ENCODE measurements at places on chromosomes 7 and 10. TPM values are rescaled to one million over a fixed set of nuclear protein-coding genes. Genes with fewer than 3 reads are reported as not detected.

The CYP3A7 gene
- not detected for total RNA-seq

The VAX1 gene
- not detected for total RNA-seq

The CPN1 gene
- total RNA-seq = not detected

The SEMA3C gene
- 69.4 TPM for total RNA-seq

- no peak for DNase-seq
Measured at GRCh38 chr7:114432703-114433102, 18.1 kb downstream of the FOXP2 start.

GRCh38 chr10:59180689-59181270 is 4.3 kb downstream of the PHYHIPL start:
- no peak for DNase-seq

- DNase-seq = no peak
Measured at GRCh38 chr7:30912731-30912985, 1.0 kb downstream of the AQP1 start.

DNA sequence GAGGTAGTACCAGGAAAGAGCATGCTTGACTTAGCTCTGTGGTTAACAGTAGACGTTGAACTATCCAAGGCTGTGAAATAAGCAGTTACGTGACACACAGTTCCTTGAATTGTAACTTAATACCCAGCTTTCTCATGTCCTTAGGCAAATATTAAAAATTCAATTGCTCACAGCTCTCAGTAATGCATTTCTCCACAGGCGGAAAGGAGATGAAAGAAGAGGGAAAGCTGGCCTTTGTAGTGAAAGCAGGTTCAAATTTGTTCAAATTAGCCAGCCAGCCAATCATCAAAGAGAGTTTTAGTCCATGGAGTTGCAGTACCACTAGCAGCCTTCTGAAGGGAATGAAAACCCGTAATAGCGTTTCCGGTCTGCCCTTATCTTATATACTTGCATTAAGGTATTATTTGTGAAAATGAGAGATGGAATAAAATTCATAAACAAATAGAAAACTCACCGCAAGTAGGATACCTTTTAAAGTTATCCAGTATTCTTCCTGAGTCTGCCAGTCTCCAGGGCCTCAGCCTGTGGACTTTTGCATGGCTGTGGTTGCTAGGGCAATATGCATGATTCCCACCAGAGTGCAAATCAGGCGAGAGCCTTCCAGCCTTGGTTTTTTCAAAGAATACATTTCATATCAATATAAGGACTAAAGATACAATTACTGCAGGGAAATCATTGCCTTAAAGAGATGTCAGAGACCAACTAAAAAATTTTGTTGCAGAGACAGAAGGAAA is 795.5 kb downstream of the TNS3 start:
- DNase-seq = peak; percentile 42

- no peak for DNase-seq
Measured at GRCh38 chr7:144622745-144623144, 213.1 kb downstream of the TPK1 start.

DNA sequence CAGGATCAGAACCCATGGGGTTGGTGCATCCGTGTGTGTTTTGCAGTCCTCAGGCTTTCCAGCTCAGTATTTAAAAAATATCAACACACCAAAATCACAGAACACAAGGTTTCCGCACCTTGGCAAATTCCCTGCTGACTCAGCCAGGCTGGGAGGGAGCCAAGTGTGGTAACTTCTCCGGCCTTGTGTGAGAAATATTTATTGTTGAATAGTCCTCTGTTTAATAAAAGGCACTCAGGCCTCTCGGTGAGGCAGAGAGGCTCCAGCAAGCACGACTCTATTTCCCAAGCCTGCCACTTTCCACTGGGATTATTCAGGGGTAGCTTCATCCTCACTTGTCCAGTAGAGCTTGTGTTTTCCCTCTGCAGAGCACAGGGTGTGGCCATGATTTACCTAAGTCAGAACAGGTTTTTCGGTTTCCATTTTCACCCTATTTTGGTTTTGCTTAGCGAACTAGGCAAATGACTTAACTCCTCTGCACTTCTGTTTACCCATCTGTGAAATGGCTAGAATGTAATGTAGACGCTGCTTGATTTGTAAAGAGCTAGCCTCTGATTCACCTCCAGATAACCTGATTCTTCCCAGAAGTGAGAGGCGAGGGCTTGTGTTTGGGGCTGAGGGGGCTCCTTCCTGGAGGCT is 13.0 kb upstream of the CHST15 start:
- peak; percentile 51 for DNase-seq

DNA sequence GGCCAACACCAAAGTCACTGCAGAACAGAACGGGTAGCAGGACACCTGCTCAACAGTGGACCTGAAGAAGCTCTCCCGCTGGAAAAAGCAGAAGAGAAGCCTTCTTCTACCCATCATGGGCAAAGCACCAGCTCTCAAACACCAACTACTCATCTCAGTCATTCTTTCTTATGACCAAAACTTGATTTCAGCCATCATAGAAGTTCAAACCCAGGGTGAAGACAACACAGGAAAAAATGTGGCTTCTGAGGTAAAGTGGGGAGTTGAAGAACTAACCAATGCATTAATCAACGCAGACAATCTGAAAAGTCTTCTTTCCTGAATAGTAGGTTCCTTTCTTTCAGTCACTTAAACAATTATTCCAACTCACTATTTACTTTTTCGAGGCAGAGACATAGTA is 83.3 kb downstream of the ELMO1 start:
- no peak for DNase-seq

GRCh38 chr7:79820387-79820786 is 314.2 kb upstream of the GNAI1 start:
- peak; percentile 26 for DNase-seq

DNA sequence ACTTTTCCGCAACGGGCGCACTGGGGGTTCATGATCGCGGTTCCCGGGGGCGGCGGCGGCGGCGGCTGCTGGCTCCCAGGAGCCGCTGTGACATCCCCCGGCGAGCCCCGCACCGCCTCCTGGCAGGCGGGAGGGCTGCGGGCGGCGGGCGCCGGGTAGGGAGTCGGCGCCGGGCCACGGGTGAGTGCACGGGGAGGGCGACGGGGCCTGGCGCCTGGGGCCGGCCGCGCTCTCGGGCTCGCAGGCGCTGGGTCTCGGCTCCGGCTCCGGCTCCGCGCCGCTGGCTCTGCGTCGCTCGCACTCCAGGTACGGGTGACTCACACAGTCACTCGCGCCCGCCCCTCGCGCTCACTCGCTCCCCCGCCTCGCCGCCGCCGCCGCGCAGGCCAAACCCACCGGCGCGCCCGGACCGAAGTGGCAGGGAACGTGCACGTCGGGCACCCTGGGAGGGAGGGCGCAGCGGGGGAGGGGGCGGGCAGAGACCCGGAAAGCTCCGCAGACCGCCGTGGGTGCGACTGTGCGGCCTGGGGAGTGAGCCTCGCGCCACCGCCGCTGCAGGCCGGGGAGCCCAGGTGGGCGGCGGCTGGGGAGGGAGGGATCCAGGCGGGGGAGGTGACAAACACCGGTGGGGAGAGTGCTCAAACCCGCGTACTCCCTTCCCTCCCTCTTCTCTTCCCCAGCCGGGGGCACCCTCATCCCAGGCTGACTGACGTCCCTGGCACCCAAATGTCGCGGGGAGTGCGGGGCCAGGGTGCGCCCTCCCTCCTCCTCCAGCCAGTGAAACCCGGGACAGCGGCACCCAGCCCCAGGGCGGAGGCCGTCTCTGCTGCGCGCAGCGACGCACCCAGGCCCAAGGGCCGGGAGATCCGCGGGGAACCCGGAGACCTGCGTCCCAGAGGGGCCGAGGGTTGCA is 276.9 kb upstream of the NEBL start:
- DNase-seq = no peak

Measured in HFFc6 (cell line).